T-helper 2 cell treated with Interferon-gamma antibody and Interleukin-4, amounts not matched to agents 100 ng/mL and 5 ng/mL, for 36 hours (primary cell): ENCODE measurements at places on chromosomes 1 and 21. TPM values are rescaled to one million over a fixed set of nuclear protein-coding genes. Genes with fewer than 3 reads are reported as not detected.

The KRTAP19-7 gene
- not detected in 2 replicates for total RNA-seq

The ZNF691 gene
- total RNA-seq = 9.6 and 9.9 TPM in 2 replicates

The ZSCAN20 gene
- 2.6 and 3.1 TPM in 2 replicates for total RNA-seq

The S100A8 gene
- total RNA-seq = not detected in 2 replicates

The FOXD2 gene
- total RNA-seq = 0.23 and 0.27 TPM in 2 replicates

The RGS18 gene
- 0.32 and 1.2 TPM in 2 replicates for total RNA-seq

The C1orf87 gene
- not detected in 2 replicates for total RNA-seq
